ENCODE measurements at places on chromosomes 13 and 19.

DNA sequence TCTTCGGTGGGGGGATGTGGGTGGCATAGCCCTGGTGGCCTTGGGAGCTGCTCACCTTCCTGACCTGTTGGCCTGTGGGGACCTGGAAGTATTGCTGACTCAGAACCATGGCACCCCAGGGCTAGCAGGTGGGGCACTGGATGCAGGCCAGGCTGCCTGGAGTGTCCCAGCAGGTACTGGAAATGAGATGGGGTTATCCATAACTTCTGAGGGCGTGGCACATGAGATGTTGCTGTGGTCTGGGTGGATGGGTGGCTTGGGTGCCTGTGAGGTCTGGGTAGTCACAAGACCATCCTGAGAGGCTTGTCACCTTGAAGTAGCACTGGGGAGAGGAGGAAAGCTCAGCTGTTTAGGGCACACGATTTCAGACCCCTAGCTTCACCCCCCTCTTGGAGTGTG lies 636 bp upstream of the RNF225 start:
- DNase-seq: no peak

DNA sequence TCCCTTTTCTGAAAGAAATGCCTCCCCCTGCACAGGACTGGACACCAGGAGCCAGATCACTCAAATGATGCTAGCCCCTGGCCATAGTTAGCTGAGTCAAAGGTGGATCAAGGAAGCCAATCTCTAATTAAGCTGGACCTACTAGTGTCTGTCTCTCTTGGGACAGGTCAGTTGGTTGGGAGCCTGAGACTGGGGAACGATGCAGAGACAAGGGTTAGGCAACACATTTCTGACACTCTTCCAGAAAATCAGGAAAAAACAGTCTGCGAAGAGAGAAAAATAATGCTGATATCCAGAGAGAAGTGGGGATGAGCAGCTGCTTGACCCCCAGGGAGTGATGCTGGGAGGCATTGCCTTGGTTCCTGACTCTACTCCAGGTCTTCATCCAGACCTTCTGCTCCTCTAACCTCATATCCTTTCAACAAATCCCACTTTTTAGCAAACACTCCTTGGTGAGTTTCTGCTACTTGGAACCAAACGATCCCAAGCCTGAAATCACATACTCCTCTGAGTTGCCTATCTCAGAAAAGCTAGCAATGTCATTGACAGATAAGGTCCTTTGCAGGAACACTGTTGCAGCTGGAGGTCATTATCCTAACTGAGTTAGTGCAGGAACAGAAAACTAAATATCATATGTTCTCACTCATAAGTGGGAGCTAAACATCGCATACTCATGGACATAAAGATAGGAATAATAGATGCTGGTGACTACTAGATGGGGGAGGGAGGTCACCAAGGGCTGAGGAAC lies 369.7 kb downstream of the COG6 start:
- no peak for DNase-seq

DNA sequence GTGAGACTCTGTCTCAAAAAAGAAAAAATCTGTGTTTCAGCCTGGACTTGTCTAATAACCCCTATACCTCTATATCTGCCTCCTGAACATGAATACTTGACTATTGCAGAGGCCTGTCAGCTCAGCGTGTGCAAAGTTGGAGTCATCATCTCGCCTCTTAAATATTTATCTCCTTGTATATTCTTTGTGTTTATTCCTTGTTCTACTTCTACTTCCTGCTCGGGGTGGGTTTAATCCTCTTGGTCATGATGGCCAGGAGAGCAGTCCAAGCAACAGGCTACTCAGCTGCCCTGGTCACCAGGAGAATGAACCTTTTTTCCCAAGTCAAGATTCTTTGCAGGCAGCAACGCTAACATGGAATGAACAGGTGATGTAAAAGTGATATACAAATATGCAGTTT lies 119.1 kb downstream of the PCCA start:
- no peak for DNase-seq

GRCh38 chr13:46160471-46161066 lies 21.4 kb downstream of the LCP1 start:
- no peak for DNase-seq

DNA sequence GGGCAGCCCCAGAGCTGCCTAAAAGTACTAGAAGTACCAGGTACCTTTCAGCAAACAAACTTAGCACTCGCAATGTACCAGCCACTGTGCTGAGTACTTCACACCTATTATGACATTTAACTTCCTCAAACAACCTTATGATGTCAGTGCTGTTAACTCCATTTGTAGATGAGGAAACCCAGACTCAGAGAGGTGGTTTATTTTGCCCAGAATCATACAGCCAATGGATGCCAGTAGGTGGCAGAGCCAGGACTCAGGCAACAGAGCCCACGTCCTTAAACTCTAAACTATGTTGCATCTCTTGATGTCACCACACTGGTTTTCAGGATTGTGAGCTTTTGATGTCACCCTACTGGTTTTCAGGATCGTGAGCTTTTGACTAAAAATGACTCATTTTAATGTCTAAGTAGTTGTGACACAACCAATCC lies 78.9 kb downstream of the FLT1 start:
- DNase-seq: no peak

DNA sequence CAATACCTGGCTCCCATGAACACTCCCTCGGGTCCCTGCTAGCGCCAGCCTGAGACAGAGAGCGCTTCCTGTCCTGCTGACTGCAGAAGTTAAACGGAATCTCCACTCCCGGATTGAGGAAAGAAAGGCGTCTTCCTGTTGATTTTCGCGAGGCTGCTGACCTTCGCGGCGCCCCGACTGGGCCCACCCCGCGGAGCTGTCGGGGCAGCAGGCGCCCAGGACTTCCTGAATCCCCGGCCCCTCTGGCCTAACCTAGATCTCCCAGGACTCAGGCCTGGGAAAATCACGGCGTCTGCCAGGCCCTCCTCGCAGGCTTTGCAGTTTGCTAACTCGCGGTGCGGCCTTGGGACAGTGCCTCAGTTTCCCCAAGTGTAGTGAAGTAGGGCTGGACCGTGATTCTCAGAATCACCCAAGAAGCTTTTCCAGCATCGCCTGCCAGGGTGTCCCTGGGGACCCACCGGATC lies 108.8 kb downstream of the KCTD15 start:
- no peak for DNase-seq

DNA sequence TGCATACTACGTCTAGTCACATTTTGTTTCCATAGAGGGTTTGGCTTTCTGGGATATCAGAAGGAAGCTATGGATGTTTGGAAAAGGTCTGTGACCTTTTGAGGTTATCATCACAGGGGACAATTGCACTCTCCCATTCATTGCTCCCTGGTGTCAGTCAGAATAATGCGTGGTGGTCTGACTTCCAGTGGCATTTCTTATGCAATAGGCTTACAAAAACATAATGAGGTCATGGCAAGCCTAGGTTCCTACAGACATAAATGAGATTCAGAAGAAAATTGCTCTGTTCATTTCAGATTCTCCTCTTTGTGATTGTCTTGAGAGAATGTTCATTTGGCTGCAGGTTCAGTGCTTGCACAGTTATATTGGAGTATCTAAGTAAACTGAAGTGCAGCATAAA lies 54.6 kb downstream of the ARHGAP35 start:
- DNase-seq: no peak

- no peak for DNase-seq
Observed at GRCh38 chr13:41639955-41640780, 182.8 kb downstream of the RGCC start.

- no peak for DNase-seq
Observed at GRCh38 chr13:110371550-110372465, 64.7 kb downstream of the COL4A2 start.

GRCh38 chr19:54164369-54165068 lies 5.0 kb upstream of the LENG1 start:
- DNase-seq: no peak
